ENCODE measurements at places on chromosomes 4 and X.

DNA sequence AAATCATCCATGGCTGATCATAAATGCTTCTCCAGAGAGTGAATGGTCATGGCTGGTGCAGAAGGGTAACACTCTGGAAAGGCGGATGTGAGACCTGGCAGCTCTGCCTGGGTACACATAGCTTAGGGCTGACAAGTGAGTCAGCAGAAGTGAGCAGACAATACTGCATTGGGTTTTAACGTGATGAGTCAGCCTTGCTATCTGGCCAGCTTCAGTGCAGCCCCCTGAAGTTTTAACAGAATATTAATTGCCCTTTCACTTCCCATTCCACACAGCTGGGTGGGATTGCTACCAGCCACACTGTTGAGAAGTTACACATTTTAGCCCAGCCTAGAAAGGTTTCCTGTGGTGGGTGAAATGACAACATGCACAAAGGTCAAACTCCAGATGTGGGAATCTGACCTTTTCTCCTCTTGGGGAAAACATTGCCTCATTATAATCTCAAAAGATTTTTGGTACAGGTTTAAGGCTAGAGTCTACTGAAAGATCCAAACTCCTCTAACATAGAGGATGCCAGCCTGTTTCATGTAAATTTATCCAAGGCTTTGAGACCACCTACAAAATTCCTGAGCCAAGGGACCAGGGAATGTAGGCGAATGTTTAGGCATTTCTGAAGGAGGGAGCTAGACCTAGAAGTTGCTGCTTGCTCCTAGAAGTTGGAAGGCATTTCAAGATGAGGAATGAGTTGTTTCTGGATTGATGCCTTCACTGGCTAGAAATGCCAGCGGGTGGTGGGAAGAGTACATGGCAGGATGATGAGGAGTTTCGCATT is 230.3 kb upstream of the PGRMC2 start:
- DNase-seq, result peak; percentile 17

GRCh38 chrX:135531813-135532212 is 11.4 kb downstream of the INTS6L start:
- no peak for DNase-seq

DNA sequence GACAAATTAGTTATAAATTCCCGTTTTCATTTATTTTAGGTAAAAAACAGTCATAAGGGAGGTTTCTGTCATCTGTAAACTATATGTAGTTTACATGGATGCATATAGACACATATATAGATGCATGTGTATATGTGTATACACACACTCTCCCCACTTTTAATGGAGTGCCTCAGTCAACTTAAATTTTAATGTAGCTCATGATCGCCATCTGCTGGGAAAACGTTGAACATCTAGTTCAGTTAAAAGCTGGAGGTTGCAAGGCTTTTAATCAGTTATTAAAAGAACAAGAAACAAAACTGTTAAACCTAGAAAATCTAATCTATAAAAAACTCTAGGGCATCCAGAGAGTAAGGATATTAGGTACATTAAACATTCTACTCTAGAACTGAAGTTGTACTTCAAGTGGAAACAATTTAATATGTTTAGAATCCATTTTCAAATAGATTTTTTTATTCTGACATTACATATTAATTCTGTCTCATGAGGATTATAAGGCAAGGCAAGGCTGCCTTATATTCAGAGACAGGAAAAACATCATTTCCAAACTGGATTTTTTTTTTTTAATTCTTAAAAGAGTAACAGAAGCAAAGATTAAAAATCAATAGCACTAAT is 122.6 kb downstream of the SHISA3 start:
- DNase-seq, result peak; percentile 66

- no peak for DNase-seq
Measured at GRCh38 chrX:149993989-149994388, 55.7 kb upstream of the EOLA2 start.

DNA sequence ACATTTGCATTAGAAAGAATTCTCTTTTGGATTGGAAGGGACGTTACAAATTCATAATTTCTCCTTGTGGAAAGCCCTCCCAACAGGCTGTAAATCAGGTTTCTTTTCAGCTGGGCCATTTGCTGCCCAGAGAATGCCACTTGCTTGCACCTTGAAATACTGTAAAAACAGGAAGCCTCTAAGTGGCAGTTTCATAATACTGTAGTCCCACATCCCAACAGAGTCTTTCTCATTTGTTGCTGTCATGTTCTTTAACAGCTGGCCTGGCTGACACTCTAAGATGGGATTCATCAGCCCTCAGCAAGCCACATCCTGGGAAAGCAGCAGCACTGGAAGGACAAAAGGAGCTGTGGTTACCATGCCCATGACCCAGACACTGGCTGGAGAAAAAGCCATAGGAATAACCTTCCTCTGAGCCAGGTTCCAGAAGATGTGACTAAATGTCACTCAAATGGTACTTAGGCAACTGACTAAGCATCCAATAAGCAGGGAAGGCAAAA is 221.9 kb upstream of the MBNL3 start:
- no peak for DNase-seq

GRCh38 chr4:110754716-110755115 is 131.8 kb upstream of the PITX2 start:
- DNase-seq, result no peak

Measured in nephron progenitor cell (in vitro differentiated cells).